Inflammatory macrophage treated with lipopolysaccharide for 1 hour (primary cell): ENCODE measurements at places on chromosomes 2 and 18.

DNA sequence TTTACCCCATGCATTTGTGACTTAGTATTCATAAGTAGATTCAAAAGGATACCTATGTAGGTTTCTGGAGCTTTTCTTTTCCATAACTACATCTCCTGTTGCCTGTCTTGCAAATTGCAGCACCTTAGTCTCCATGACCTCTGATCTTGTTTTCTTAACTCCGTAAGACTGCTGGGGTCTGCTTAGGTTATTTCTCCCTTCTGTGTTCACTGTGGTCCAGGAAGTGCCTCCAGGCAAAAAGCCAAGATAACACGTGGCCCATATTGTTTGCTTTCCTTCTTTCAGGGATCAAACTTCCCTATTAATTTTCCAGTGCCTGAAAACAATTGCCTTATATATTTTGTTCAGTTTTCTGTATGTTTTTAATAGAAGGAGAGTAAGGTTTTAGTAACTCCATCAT, 86.4 kb downstream of the GCA start:
- no peak for DNase-seq

GRCh38 chr2:151367571-151367970, 10.2 kb downstream of the TNFAIP6 start:
- no peak for DNase-seq

- DNase-seq: no peak
Measured at GRCh38 chr2:198186257-198186656, 381.9 kb downstream of the PLCL1 start.

GRCh38 chr2:72895759-72896281, 8.6 kb downstream of the SPR start:
- DNase-seq: no peak

DNA sequence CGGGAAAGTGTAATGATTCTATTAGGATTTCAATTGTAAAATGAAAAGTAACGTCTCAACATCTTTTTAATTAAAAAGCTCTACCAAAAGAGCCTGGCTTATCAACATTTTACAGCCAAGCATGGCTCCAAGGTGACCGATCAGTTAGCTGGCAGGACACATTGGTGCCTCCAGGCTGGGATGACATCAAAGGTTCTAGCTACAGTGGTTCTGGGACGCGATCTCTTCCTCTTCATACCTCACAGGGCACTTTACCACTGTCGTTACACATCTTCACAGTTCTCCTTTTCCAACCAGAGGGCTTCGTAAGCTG, 693 bp downstream of the ORC2 start:
- DNase-seq: no peak

DNA sequence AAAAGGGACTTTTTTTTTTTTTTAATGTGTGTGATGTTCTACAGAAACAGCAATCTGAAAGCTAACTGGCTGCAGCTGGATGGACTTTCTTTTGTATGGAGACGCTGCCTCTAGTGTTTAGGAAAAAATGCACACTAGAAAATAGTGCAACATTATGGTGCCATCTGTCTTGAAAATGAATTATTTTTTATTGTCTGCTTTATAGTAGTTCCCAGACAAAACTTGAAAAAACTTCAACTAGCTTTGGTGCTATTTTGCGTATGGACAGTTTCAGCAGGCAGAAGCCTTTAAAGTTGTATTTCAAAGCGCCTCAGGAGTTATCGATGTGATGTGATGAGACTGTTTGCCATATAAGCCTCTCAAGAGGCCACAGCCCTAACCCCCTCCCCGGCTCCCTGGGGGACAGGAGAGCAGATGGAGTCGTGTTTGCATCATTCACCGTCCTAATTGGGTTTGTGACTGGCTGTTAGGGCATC, 86.9 kb downstream of the LTBP1 start:
- no peak for DNase-seq

DNA sequence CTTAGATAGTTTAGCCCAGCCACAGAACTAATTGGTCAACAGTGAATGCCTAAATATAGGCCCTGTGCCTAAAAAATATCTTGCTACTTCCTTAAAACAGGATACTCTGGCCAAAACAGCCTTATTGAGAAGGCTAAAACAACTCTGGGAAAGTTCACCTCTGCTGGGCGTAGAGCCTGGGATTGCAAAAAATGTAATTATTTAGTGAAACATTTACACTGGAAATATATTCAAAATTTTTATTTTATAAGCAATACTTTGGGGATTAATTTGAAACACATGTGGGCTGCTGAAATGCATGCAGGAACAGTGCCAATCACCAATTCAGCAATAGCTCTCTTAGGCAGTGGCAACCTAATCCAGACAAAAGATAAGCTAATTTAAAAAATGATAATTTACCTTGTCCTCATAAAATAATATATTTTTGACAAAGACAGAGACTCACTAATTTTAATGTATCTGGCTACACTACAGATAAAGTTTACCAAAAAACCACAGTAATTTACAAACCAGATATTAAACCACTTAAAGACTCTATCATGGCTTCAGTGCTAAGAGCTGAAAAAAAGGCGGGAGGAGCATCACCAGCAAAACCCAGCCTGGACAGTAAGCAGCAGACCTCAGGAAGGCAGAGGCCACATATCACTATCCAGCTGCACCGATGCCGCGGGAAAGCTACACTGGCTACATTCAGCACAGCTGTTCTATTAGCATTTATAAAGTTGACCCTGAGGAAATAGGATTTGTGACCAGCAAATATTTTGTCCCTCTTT, 18.5 kb downstream of the TRAK2 start:
- peak; percentile 16 for DNase-seq

DNA sequence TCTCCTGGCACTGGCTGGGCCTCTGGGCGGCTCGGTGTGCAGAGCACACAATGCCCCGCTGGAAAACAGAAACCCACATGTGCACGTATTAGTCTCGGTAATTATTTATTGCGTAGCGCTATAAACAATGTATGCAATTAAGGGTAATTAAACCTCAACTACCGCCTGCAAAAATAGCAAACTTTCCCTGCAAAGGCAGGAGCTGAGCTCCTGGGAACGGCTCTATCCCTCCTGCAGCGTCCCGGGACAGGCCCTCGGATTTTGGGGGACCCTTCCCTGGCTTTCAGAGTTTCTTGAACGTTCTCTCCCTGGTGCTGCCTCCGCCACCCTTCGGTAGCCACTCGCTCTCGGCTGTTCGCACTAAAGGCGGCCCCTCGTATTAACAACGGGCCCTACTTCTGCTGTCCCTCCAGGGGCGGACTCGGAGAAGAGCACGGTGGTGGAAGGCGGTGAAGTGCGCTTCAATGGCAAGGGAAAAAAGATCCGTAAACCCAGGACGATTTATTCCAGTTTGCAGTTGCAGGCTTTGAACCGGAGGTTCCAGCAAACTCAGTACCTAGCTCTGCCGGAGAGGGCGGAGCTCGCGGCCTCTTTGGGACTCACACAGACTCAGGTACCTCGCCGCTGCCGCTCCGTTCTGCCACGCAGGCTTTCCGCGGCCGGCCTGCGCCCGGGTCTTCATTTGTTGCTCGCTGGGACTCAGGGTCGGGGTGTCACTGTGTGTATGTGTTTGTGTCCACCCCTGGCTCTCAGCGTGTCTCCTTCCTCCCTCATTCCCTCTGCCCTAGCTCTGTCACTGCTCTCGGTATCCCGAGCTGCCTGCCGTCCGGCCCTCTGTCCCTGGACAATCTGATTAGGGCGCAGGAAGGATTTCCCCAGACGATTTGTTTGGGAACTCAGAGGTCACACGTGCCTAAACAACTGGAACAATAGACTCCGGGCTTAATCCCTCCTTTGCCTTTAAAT, 1.2 kb downstream of the DLX1 start:
- no peak for DNase-seq

DNA sequence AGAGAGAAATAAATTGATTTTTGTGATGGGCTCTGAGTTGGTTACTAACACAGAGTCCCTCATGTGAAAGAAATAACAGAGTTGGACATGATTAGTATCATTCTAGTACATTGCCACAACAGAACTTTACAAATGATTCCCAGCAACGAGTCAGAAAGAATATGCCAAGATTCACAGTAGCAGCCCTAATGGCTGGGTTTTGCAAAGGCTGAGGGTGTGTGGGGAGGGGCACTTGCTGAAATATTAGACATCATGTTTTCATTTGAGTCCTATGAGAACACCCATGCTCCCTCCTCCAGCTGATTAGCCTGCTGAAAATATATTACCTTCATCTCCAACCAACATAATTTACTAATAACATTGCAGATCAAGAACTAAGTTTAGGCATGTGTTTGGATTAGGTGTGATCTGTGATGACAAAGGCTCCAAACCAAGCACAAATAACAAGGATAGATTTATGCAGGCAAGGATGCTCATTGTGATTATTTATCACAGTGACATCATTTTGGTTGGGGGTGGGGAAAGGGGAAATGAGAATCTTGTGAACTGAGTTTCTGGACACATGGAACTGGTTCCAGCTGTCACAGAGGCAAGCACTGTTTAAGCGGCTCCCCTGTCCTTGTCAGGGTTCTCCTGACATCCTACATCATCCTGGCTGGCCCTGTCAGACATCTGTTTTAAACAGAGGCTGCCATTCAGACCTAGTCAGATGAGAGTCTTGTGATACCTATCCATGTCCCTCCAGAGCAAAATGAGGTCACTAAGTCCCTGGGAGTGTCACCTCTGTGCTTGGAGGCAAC, 205.8 kb upstream of the NCKAP5 start:
- no peak for DNase-seq

- peak; percentile 23 for DNase-seq
Measured at GRCh38 chr2:118881490-118882129, 34.2 kb upstream of the EN1 start.

DNA sequence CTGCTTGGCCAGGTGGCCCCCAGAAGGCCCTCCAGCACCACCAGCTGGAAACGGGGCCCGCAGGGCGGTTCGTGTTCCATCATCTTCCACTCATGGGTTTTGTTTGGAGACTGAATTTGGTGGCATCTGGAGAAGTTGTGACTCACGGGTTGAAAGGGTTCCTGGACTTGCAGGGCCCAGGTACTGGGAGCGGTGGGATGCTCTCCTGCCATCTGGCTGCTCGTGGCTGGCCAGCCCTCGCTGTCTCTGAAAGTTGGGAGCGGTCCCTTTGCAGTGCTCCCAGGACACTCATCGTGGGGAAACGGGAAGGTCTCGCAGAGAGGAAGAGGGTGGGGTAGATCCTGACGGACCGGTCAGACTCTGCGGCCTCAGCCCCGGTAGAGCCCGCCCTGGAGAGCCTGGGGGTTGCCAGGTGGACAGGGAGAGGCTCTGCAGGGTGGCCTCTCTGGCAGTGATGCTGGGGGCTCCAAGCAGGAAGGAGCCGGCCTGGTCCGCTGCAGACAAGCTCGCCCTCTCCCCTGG, 47.5 kb downstream of the TWIST2 start:
- DNase-seq: no peak

GRCh38 chr2:38254796-38255195, 122.3 kb downstream of the ATL2 start:
- no peak for DNase-seq

GRCh38 chr2:235047171-235048160, 95.6 kb downstream of the SH3BP4 start:
- no peak for DNase-seq

DNA sequence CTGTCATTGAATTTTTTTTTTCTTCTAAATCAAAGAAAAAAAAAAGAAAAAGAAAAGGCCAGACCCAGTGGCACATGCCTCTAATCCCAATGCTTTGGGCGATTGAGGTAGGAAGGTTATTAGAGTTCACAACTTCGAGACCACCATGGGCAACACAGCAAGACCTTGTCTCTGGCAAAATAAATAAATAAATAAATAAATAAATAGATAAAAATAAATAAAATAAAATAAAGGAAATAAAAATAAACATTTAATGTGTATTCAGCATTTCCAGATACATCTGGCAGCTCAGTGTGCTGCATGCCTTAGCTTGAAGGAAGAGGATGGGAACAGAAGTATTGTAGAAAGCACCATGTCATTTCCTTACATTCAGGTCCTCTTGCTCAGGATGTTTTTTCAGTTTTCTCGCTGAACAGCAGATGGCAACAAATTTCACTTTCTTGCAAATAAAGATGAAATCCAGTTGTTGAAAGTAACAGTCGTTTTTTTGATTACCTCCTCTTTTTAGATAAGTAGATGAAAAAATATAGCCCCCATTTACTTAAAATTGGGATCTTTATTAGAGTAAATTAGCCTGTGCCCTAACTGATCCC, 25.7 kb upstream of the FAM178B start:
- peak; percentile 42 for DNase-seq
